Caco-2 (cell line): ENCODE measurements at places on chromosomes 16 and 17. TPM values are rescaled to one million over a fixed set of nuclear protein-coding genes. Genes with fewer than 3 reads are reported as not detected.

Gene PSMC3IP
- 24.7 and 25.2 TPM in 2 replicates for total RNA-seq

Gene ADGRG3
- 0.25 TPM in 1 of 2 replicates, not detected in the other for total RNA-seq

Gene RHBDL1
- total RNA-seq, result 2.9 and 3.2 TPM in 2 replicates

DNA sequence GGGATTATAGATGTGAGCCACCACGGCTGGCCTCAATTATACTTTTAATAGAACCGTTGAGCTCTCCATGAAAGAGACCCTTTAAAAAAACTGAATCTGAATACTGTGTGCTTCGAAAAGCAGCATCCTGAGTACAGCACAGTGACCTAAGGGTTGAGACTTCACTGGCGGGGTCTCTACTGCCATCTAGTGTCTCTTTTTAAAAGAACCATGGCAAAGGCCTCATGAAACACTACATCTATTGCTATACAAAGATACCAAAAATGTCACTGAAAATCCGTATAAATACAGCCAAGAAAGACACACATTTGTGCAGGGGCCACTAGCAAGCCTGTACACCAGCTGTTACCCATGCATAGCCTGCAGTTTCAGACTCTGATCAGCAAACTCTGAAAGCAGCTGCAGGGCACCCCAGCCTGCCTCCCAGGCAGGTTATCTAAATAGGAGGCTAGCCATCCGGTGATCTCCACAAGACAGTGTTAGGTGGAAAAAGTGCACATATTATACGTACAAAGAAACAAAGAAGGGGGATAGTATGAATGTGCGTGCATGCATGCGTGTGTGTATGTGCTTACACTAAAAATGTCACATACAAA lies 35.3 kb downstream of the NPLOC4 start:
- no peaks in the 10 kb centered on the region for H3K4me1 ChIP-seq
- H3K36me3 ChIP-seq, result peaks cover 7% of the 10 kb centered on the region
- no peak overlapping the region for H3K27ac ChIP-seq
- DNase-seq, result peak; percentile 69
- H3K4me3 ChIP-seq, result no peak overlapping the region

GRCh38 chr16:26169473-26169872 lies 477.7 kb downstream of the HS3ST4 start:
- H3K4me3 ChIP-seq, result no peak overlapping the region
- H3K4me1 ChIP-seq, result no peaks in the 10 kb centered on the region
- H3K27me3 ChIP-seq, result no peaks in the 10 kb centered on the region
- H3K36me3 ChIP-seq, result no peaks in the 10 kb centered on the region
- no peak for DNase-seq

DNA sequence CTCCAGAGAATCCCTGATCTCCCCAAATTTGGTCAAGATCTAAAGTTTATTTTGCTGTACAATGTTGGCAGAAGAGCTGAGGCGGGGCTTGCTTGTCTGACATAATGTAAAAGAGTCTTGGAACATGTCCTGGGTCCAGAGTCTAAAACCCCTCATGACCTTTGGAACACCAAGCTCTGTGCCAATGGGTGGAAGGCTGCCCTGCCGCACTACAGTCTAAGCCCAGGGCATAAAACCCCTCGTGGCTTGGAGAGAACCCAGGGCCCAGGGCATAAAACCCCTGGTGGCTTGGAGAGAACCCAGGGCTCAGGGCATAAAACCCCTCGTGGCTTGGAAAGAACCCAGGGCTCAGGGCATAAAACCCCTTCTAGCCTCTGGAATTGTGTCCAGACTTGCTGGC lies 36.7 kb downstream of the CCDC57 start:
- DNase-seq, result no peak
- H3K4me3 ChIP-seq, result no peak overlapping the region
- peaks cover 27% of the 10 kb centered on the region for H3K4me1 ChIP-seq
- H3K36me3 ChIP-seq, result peaks cover 2% of the 10 kb centered on the region; the same call in 1 of the 2 replicates
